RPMI7951 (cell line): ENCODE measurements at places on chromosomes 12 and 14.

GRCh38 chr14:30621354-30621939 is 672 bp upstream of the SCFD1 start:
- peak; percentile 24 for DNase-seq

DNA sequence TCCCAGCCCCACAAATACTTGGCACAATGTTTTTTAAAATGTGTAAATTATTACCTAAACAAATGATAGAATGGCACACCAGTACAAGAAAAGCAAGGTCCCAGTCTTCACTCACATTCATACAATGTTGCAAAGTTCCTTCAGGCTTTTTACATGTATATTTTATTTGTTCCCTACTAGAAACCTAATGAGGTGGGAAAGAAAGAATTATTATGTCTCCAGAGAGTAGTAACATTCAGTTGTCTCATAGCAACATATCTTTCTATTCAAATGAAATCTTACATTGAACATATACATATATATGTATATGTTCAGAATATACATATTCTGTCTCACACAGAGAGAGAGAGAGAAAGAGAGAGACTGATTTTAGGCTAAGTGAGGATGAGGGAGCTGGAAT is 85.2 kb downstream of the PLCZ1 start:
- no peak for DNase-seq

GRCh38 chr14:89807151-89807550 is 147.4 kb downstream of the EFCAB11 start:
- no peak for DNase-seq

DNA sequence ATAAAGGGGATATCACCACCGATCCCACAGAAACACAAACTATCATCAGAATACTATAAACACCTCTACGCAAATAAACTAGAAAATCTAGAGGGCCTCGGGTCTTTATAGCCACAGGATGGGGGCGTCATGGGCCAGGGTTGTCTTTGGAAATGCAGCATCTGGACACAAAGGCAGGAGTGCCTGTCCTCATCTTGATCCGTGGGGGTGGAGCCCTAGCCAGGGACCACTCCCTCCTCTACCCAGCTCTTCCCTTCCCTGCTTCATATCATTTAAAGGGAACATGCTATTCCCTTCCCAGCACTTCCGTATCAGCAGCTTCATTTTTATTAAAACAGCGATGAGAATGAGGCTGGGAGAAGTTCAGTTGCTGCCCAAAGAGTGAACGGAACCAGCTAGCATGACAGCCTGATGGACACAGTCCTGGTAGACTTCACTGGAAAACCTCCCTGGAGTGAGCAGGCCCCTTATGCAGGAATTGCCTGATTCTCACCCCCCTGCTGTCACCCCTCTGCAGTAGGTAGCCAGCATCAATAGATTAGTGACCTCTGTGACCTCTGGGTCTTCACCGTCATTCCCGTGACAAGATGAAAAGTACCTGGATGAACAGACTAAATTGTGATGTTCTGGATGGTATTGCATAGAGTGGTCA is 251.4 kb upstream of the RGS6 start:
- DNase-seq = no peak

DNA sequence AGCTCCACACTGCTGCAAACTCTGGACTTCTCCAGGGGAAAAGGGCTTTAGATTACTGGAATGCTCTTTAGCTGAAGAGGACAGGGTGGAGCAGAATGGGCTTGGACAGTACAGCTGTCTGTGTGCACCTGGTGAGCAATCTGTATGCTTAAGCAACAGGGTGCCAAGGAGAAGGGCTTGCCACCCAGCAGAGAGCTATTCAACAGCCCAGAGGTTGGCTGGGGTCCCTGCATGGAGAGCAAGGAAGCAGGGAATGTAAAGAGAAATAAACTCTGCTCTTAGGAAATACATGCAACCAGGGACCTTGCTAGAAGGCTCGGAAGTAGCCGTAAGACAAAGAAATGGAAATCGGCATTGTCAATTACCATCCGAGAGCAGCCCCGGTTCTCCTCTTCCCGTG is 53.0 kb upstream of the CORO1C start:
- no peak for DNase-seq

DNA sequence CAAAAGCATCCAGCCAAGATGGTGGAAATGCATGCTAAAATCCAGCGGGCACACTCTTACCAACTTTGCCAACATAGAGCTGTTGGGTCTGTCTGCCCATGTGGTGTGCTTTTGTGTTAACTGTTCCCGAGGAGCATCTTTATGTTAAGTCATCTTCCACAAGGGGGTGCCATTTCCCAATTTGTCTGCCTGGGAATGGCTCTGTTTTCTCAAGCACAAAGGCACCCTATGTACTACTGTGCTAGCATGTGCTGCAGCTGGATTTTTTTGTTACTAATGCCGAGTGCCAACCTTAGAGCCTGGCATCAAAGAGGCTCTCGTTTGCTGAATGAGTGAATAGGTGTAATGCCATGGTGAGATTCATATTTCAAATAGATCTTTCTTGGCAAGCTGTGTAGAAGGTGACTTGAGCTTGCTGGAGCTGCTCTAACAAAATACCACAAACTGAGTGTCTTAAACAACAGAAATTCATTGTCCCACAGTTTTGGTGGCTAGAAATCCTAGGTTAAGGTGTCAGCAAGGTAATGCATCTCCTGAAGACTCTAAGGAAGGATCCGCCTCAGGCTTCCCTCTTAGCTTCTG is 74.3 kb downstream of the TRHDE start:
- peak; percentile 33 for DNase-seq

DNA sequence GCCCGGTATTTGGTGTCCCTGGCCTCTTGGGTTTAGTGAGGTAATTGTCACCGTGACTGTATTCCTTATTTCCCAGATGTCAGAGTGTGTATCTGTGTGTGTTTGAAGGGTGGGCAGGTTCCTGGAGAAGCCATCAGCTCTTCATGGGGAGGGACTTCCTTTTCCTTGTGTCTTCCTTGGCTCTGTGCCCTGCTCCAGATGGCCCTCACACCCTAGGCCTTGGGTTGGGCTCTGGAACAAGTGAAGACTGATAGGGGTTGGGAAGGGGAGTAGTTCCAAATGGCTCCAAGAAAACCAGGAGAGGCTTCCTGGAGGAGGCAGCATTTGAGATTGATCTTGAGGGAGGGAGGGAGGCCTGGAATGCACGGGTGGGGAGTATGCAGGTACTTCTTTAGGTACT is 43.8 kb upstream of the PRIMA1 start:
- no peak for DNase-seq

DNA sequence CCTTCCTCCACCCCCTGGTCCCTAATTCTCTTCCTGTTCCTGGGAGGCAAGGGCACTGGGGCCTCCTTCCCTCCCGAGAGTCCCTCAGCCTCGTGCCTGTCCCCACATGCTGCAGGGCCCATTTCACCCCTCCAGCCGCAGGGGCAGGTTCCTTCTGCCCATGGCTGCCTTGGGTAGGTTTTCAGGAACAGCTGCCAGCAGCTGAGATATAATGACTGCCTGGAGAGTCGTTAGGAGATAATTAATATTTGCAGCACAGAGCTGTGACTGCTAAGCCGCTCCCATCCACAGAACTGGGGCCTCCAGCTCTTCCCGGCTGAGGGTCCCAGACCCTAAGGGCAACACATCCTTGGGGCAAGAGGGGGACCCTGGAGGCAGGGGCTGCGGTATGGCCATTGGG is 211.9 kb upstream of the LHX5 start:
- no peak for DNase-seq

GRCh38 chr12:32535288-32535999 is 136.1 kb downstream of the FGD4 start:
- peak; percentile 73 for DNase-seq

DNA sequence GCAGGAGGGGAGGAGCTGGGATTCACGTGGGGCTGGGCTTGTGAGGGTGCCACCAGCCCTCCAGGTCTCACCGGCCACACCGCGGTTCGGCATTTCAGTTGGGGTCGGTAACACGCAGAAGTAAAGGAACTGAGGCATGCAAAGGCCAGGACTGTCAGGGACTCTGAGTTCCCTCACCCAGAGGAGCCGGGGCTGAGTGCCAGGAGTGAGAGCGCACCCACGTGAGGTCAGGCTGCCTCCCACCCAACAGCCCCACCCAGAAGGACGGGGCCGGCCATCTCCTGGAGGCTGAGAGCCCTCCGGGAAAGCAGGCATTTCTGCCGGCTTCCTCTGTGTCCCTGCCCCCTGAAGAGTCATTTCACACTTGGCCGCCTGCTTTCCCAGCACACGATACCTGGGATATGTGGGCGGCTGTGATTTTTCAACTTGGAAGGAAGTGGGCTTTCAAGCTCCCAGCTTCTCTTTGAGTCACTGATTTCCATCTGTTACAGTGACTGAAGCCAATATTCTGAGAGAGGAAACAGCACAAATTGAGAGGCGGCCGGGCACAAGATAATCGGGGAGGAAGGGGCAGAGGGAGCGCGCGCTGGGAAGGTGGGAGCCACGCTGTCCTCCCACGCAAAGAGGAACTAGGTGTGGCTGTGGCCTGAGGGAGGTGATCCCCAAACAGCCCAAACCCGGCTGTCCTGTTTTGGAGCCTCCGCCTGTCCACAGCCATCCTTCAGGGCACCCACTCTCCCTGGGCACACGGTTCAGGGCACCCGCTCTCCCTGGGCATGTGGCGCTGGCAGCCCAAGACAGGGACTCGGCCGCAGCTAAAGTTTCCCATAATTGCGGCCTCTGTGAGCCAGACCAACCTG is 19.0 kb downstream of the GALNT9 start:
- DNase-seq = no peak

GRCh38 chr12:31899109-31899508 is 60.1 kb upstream of the RESF1 start:
- no peak for DNase-seq

DNA sequence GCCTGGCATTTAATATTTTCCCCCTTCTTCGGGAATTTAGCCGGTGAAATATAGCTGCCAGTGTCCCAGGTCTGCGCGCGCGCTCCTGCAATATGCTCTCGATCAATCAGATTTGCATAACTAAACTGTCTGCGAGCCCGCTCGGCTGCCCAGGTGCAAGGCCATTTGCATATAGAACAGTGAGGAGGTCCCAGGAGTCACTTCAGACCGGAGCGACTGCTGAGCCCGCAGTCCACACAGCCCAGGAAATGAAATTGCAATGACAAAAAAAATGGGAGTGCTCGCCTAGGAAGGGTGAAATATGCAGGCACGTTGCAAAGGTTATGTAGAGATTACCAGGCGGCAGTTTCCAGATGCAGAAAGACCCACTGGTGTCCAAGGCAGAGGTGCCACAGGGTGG is 228.5 kb downstream of the VRK1 start:
- no peak for DNase-seq

GRCh38 chr14:71467361-71467811 is 464.8 kb upstream of the RGS6 start:
- peak; percentile 29 for DNase-seq

DNA sequence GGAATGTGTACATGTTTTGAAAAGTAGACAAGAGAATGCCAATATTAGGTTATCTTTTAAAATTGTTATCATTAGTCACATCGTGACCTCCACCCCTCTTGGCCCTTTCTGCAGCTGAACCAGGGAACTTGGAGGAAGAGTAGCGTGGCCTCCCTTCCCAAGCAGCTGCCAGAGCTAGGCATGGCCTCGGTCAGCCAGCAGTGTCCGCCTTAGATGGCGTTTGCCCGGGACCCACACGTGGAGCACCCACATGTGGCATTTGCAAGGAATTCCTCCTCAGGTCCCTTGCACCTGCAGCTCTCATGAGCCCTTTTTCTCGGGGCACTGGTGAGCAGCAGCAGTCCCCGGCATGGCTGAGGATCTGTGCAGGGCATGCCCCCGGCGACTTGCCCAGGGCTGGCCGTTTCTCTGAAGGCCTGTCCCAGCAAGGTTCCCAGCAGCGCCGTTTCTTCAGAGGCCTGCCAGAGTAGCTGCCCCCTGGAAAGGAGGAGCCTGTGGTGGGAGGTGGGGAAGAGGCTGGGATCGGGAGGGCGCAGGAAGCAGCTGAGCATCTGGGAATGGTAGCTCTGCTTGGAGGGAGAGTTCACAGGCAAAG is 10.8 kb downstream of the JDP2 start:
- no peak for DNase-seq

DNA sequence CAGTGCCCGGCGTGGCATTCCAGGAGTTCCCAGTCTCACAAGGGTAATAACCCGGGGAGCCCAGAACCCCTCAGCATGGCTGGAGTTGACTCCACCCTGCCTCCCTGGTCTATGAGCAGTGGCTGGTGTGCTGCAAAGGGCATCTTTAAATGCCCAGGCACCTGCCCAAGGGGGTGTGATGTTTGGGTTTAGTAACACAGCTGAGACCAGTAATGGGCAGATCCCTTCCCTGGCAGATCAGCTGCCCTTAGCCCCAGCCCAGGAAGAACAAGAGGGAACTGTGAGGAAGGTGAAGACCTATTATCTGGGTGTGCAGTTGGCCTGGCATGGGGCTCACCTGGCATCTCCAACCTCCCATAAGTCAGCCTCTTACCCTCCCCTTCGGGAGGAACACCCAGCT is 35.9 kb downstream of the RBM19 start:
- DNase-seq = no peak

- peak; percentile 91 for DNase-seq
These were observed 7.0 kb upstream of the BDKRB1 start for GRCh38 chr14:96249029-96249428.

- DNase-seq = no peak
These were observed 71.1 kb downstream of the USP15 start for GRCh38 chr12:62331306-62331705.

DNA sequence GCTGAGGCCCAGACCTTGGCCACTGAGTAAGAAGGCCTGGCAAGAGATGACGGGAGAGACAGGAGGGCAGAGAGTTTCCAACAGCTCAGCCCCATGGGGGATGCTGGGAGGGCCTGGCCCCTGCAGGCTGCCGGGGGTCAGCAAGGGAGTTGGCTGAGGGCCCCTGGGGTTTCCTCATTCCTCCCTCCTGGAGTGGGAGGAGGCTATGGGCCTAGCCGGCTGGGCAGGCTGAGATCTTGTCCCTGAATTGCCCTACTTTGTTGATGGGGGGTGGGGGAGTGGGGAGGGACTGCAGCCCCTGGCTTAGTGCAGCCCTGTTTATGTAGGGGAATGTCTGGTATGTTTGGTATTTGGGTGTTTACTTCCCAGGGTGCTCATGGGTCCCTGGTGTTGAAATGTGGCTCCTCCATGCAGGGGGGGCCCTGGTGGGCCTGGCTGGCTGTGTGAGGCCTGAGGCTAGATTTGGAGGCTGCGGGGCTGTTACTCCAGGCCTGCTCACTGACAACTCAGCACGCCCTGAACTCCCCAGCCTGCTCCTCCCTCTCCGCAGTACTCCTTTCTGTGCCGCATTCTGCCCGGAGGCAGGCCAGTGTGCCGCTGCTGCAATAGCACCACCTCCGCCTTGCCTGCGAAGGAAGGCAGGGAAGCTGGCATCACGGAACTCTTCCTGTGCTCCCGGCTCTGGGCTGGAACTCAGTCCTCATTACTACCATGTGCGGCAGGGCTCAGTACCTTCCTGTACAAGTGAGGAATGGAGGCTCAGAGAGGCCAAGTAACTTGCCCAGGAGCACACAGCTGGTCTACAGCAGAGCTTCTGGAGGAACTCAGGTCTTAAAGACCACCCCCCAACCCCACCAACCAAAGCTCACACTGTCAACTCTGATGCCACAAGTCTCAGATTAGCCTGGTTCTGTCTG is 25.3 kb downstream of the JDP2 start:
- peak; percentile 91 for DNase-seq
